ENCODE measurements at places on chromosomes 11 and 22.
A peak's percentile ranks its signal among the peaks of the same experiment; 100 is the strongest.

- DNase-seq, result peak; percentile 74
Measured at GRCh38 chr11:1749395-1750351, 722 bp downstream of the IFITM10 start.

DNA sequence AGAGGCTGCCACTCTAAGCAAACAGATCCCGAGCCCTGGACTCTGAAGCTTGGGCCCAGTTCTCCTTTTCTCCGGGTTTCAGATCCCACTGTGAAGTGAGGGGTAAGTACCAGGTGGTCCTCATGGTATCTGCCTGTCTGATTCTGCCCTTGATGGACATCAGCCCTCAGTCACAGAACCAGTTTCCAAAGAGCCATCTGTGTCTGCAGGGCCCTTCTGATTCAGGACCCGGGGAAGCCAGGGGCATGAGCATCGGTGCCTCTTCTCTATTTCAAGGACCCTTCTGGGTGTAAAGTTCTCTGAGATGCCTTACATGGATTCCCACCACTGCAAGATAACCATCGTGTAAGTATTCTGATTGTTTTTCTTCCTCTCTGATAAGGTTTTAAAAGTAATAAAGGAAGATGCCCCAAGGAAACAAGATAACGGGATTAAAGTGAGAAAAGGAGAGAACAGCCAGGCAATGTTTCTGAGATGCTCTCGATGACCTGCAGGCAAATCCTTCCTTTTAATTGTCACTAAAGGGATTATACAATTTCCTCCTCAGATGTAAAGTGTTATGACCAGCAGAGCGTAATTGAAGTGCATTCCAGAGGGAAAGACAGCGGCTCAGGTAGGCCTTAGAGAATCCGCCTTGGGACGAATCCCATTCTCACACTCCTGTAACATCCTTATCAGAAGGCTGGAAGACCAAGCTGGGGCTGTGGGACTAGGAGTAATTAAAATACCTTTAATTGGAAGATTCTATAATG lies 924.3 kb downstream of the TBC1D22A start:
- DNase-seq, result no peak

DNA sequence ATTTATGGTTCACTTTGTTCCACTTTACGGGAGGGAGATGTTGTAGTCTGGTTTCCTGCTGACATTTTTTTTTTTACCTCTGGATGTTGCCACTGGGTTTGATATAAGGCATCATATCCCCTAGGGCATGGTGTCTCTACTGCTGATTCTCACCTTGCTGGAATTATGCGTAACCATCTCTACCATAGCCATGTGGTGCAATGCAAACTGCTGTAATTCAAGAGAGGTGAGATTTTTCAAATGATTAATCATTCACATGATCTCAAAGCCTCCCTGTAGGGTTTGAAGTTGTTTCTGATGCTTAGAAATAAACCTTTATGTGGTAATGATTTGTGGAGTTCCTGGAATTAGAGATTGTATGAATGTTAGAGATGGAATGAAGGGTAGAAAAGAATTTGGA lies 13.0 kb downstream of the MS4A3 start:
- no peak for DNase-seq

- DNase-seq, result no peak
Measured at GRCh38 chr11:66686100-66686785, 8.6 kb upstream of the RBM4B start.
